ACHN (cell line): ENCODE measurements at places on chromosomes 5 and 9.
A peak's percentile ranks its signal among the peaks of the same experiment; 100 is the strongest.

- no peak for DNase-seq
Observed at GRCh38 chr5:77995793-77996409, 219.8 kb upstream of the TBCA start.

- peak; percentile 41 for DNase-seq
Observed at GRCh38 chr5:141779503-141779973, 97.5 kb upstream of the ARAP3 start.

DNA sequence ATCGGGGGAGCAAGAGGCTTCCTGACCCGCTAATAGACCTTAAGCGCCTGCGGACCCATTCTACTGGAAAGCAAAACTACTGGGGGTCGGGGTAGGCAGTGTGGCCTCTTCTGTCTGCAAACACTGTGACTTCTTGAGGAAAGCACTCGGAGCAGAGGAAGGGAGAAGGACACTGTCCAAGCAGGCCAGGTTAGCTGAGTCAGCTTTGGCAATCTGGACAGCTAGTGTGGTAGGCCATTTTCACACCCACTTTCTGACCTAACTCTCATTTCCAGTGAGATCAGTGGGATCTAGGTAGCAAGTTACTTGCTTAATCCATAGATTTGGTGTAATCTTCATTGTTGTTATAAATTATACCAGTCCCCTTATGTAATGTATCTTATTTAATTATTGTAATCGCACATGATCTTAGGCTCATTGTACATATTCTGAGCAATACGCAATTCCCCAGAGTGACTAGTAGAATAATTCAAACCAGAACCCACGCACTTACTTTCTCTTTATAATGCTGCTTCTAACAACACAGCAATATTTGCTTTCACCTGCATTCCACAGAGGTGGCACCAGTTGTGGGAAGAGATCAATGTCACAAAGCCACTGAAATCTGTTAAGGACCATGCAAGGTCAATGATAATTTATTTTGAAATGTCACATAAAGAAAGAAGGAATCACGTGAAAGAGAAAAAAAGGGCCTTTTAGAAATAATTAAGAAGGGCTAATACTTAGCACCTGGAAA, 82.9 kb downstream of the NREP start:
- no peak for DNase-seq

- DNase-seq, result no peak
Observed at GRCh38 chr5:117183326-117183725, 608.7 kb upstream of the SEMA6A start.

DNA sequence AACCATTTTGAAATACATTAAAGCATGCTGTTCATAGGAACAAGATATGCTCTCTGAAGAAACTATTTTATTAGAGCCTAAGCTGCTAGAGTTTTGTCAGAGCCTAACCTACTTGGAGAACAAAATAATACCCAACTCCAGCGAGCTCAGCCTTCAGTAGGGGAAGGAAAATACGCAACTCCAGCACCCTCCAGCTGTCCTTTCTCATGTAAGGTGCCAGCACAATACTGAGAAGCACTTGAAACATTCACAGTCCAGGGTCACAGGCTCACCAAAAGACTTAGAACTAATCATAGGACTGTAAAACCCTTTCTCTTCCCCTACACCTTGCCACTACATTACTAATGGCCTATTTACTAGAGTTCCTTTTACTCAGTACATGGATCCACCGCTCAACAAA, 18.9 kb downstream of the DPYSL3 start:
- DNase-seq, result no peak

GRCh38 chr9:92547356-92547755, 11.6 kb upstream of the ECM2 start:
- DNase-seq, result no peak

DNA sequence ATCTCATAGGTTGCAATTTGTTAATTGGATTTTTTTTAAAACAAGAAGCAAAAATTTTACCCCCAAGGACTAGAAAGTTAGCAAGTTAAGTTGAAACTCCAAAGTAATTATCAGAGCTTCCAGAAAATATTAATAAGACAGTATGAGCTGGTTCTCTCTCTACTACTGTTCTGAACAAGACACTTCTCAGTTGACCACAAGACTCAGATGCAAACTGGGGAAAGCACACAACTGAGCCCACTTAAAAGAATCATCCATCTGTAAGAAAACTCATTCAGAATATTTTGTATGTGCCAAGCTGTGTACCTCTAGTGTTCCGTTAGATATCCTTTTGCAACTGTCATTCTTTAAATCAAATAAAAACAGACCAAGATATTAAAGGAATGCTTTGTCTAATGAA, 60.0 kb downstream of the MAP1B start:
- no peak for DNase-seq

DNA sequence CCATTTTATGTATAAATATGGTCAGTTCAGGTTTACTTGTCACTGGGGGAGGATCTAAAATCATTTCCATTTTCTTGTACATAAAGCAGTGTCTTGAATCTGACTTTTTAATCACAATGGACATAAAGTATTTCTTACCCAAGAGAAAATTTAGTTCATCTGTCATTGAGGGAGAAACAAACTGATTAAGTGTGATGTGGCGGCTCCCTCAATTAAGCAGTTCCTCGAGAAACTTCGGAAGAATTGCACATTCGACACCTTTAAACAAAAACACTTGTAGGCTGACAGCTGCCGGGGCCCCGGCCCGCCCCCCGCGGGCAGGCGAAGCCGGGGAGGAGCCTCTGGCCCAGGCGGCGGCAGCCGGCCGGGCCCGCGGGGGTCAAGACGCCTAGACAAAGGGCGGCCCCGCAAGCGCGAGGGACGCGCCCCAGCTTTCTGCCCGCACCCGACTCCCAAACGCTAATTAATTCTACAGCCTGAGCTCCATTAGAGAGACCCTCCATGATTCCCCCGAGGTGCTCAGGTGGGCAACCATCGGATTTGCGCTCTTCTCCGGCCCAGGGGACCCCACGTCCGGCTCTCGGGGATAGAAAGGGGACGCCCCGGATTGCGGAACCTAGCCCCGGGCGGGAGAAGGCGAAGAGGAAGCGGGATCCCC, 750 bp downstream of the TRIM36 start:
- peak; percentile 37 for DNase-seq

GRCh38 chr5:126778675-126779403, 1.9 kb downstream of the LMNB1 start:
- DNase-seq, result peak; percentile 11

DNA sequence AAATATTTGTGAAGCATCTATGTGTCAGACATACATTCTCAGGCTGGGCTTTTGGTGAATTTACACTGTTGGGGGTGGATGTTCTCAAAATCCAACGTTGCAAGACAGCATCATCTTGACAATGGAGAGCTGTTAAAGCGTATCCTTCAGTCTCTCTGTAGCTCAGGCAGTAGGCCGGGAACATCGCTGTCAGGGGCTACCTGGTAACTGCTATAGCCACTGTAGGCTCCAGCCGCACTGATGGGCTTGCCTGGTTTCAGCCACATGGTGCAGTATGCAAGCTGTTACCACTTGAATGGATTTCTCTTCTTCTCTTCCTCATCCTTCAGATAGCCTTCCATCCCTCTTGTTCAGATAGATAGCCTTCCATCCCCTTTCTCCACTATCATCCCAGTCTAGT, 51.7 kb downstream of the DRD1 start:
- no peak for DNase-seq

DNA sequence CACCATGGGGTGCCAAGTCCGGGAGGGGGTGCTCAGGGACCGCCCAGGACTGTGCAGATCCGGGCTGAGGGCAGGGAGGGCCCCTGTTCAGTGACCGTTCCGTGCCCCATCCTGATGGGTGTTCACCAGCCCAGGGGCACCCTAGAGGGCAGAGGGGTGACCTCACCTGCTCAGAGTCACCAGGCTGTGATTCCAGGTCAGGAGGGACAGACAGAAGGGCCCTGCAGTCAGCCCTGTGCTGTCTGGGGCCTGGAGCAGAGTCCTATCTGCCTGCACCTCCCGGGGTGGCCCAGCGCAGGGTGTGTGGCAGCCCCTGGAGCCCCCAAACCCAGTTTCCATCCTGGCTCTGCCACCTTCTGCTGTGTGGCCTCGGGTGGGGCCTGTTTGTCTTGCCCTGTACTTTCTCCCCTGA, 241.9 kb downstream of the PBX3 start:
- DNase-seq, result no peak

DNA sequence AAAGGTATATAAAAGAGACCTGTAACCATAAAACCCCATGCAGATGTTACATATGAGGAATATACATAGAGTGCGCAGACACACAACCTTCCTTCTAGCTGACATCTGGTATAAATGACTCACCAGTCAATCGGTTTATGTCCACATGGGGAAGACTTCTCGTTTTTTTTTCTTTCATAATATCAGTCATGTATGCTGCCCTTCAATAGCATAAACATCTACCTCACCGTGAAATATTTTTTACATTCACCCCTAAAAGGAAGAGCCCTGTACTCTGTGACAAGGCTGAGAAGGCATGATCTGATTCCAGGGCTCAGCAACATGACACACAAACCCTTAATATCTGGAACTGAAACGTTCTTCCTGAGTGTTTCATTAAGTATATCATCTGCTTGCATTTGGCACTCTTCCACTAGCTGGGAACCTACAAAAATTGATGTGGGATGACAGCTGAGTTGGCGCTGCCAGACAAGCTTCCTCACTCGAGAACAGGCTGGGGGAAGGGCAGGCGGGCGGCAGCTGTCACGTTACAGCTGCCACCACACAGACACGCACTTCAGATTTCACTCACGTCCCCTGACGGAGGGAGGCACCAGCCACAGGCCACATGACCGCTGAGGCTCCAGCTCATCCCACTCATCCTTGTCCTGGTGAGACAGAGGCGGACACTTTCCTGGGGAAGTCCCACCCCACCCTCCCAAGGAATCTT, 74.2 kb downstream of the SHB start:
- no peak for DNase-seq
